CD4-positive, alpha-beta memory T cell (primary cell): ENCODE measurements at places on chromosomes 6 and 20.

DNA sequence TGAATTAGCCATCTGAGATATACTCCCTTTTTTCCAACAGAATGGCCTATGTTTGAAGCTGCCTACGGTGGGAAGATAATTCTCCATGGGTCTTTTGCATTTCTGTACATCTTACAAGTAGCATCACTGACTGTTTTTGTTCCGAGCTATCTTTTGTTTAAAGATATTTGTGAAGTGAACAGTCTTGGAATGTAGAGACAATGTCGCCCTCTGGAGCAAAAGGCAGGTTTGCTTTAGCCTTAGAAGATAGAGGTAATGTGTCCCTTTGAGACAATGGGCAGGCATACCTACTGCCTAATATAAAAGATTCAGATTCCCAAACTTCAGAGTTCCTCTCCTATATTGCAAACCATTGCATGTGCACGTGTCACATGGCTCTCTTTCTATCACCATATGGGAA, 347.8 kb upstream of the CNR1 start:
- no peak for DNase-seq

DNA sequence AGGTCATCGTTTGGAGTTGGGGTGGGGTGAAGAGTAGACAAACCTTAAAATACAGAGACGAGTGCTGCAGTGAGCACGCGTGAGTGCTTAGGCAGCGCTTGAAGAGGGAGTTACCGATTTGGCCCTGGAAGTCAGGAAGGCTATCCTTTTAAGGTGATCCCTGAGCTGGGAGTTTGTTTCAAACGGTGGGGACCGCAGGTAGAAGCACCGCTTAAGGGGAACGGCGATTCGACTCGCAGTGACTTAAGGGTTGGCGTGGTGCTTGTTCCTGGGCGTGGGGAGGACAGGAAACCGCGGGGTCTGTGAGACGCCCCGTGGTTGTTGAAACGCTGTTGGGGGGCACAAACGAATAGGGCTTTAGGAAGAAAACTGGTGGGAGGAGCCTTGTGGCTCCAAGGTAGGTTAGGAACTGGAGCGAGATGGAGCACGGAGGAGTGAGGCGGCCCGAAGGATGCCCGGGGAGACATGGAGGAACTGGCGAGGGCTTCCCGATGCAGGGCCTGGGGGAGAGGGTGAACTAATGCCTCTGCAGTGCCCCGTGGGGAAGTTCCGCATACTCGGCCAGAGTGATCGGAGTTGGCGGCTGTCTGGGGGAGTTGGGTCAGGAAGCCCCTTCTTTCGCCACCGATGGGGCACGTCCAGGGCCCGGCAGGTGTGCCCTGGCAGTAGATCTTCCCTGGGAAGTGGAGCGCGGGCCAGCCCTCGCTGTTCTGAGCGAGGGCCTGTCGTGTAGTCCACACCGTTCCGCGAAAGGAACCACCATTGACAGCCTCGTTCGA, 1.3 kb upstream of the CDYL start:
- no peak for DNase-seq

GRCh38 chr20:50346374-50347283, 156.0 kb downstream of the CEBPB start:
- peak; percentile 8 for DNase-seq

DNA sequence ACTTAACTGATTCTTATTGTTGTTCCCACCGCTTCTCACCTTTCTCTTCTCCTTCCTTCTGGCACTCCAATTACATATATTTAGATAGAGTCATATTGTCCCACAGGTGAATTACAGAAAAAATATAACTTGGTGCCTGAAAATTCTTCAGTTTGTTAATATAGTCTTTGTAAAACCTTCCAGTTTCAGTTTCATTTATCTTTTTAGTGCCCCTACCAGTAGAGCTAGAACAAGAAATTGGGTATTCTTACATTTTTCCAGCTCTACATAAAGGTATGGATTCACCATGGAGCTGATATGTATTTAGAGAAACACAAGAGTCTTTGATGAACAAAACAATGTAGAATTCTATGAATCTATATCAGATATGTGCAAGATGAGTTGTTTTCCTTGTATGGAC, 10.7 kb downstream of the MANEA start:
- no peak for DNase-seq

DNA sequence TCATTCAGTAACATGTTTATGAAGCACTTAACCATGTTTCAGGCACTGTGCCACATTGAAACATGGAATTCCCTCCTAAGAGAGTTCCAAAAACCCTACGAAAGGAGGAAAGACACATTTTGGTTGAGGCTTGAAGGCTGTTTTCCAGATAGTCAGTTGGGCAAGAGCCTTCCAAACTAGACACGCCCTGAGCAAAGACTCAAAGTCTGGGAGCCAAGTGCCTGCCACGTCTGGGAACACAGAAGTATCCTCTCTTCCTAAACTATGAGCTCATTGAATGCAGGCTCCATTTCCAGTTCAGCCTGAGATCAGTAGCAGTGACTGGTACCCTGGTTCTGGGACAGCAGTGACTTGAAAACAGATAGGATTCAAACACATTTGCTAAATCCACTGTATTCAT, 74.5 kb upstream of the FAM8A1 start:
- DNase-seq, result no peak

DNA sequence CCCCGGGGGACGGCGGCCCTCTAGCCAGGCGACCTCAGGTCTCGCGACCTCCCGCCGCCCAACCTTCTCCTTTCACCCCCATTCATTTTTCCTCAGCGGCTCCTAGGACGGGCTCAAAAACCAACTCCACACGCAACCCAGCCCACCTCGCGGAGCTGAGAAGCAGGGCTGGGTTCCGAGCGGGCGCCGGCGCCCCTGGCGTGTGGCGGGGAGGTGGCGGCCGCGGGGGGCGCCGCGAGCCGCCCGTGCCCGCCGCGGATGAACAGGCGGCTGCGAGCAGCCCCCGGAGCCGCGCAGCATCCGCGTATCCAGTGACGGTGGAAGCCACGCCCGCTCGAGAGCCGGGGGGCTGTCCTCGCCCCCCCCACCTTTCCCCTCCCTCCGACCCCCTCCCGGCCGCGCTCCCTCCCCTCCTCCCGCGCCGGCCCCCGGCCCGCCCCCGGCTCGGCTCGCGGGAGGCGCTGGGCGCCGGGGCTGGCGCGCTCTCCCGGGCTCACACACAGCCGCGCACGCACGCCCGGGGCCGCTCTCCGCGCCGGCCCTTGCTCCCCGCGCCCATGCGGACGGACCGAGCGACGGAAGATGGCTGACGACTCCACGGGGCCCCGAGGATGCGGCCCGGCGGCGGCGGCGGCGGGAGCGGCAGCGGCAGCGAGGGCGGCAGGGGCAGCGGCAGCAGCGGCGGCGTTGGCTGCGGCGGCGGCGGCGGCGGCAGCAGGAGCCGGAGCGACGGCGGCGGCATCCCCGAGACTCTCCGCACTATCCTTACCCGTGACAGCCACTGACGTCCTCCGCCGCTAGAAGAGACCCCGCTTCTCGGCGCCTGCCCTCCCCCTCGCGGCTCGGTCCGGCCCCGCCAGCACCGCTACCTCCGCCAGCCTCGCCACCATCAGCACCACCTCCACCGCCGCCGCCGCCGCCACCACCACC, at the start of gene SOBP:
Gene SOBP, plus strand, starts transcription at position 482 of the 930 bp plus-strand sequence. CDS start 500 bp downstream, outside the sequence.
- peak; percentile 42 for DNase-seq

DNA sequence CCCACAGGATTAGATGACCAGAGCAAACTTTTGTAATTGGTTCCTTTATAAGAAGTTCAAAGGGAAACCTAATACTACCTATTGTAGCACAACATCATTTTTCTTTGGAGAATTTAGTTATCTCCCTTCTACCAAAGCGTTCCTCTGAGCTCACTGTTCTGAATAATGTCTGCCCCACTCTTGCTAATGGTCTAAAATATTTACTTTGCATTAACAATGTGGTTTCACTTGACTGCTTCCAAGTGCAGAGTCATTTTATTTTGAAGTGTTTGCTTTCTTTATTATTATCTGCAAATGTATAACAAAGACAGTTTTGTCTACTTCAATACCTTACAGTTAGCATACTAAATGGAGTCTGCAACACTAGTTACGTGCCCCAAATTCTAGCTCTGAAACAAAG, 15.0 kb downstream of the TRAPPC3L start:
- DNase-seq, result no peak

GRCh38 chr6:151100326-151100725, 139.4 kb upstream of the AKAP12 start:
- no peak for DNase-seq

DNA sequence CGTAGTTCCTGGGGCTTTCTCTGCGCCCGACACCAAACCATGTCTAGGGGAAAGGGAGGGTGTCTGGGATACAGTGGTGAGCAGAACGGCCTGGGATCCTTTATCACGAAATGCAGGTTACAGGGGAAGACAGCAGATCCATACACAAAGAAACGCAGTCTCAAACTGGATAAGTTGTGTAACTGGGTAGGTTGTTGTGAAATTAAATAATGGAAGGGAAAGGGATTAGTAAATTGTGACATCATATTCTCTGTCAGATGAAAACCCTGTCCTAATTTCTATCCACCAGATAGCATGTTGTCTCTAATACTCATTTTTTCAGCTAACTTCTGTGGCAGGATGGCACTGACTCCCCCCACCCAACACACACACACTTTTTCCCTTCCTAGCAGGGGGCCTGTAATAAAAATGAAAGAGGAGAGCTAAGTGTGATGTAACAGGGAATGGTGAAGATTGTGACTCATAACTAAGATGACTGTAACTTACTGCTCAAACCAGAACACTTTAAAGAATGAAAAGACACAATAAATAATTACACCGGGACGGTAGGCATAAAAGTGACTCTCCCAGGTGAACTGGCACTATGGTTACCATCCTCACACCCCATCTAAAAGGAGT, 769 bp upstream of the TRPC4AP start:
- no peak for DNase-seq

- DNase-seq, result no peak
These were observed 19.9 kb upstream of the DEK start for GRCh38 chr6:18284261-18284660.

DNA sequence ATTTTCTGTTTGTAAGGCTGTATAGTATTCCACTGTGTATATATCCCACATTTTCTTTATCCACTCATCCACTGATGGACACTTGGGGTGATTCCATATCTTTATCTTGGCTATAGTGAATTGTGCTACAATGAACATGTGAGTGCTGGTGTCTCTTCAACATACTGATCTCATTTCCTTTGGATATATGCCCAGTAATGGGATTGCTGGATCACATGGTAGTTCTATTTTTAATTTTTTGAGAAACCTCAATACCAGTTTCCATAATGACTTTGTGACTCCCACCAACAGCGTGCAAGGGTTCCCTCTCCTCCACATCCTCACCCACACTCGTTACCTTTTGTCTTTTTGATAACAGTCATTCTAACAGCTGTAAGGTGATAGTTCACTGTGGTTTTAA, 166.0 kb downstream of the ARHGAP18 start:
- DNase-seq, result no peak

GRCh38 chr20:7650086-7650879, 290.0 kb downstream of the HAO1 start:
- no peak for DNase-seq

DNA sequence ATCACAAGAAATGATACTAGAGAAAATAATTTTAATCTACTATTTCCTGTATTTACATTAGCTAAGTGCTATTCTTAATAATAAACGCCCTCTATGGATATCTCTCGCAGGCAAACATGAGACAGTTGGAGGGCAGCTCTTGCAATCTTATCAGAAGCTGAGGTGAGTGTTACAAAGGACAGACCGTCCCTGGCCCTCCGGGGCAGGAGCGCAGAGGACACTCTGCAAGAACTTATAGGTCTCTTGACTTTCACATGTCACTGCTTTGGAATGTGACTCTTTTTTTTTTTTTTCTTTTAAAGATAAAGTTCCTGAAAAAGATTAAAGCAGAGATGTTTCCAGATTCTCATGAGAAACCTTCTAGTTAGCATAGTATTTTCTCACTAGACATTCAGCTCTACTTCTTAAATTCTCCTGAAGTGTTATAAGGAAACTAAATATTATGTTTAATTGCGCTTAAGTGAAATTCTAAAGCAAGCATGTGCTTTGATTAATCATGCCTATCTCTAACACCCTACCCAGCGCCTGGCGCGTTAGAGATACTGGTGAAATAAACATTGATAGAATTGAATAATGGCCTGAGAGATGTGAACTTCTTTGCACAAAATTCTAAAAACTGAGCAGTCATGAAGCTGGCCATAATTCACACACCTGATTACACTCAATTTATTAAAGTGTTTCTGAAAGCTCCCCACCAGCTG, 57.4 kb downstream of the SYTL3 start:
- no peak for DNase-seq

DNA sequence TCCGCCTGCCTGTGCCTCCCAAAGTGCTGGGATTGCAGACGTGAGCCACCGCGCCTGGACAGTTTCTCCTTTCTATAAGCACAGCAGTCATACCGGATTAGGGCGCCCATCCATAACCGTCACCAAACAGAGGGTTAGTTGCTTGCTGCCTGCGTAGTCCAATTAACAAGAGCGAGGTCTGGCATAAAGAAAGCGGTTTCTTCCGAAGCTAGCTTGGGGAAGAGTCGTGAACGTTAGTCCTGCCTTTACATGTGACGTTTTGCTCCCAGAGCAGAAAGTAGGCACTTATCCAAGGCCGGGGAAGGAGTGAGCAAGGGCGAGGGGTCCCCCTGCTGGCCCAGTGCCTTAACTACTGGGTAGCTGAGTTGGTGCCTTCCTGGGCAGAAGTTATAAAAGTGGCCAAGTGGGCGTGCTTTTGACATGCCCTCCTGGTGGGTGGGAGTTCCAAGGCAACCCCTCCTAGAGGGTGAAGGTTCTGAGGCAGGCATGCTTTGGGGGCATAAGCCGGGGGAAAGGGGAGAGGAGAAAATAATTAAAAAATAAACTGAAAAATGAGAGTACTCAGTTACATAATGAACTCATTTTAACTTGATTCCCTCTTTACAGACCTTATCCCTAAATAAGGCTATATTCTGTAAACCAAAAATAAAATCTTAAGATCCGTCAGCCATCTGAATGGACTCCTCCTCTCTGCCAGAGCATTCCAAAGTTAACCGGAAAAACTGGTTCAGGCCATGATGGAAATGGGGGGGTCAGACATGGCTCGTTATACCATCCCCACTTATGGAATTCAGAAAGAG, 88.0 kb downstream of the FAM217A start:
- DNase-seq, result peak; percentile 61

GRCh38 chr6:158743033-158743651, 76.0 kb downstream of the EZR start:
- no peak for DNase-seq

GRCh38 chr6:126015863-126016262, 29.5 kb downstream of the TRMT11 start:
- DNase-seq, result no peak

GRCh38 chr20:40686434-40686882, 2.6 kb downstream of the MAFB start:
- DNase-seq, result no peak
